A549 treated with Hydrocortisone at 1 μM for 4 hours (cell line): ENCODE measurements at places on chromosomes 1 and 21. TPM values are rescaled to one million over a fixed set of nuclear protein-coding genes. Genes with fewer than 3 reads are reported as not detected.

The COL6A1 gene
- total RNA-seq = 18.1 to 21.6 TPM (median 20.3 TPM) in 5 replicates

The HES5 gene
- total RNA-seq = not detected in 5 replicates

The KIF2C gene
- total RNA-seq = 35.7 to 45.5 TPM (median 37.0 TPM) in 5 replicates

The TNFRSF4 gene
- total RNA-seq = 0.09 to 0.34 TPM (median 0.25 TPM) in 3 of 5 replicates, not detected in the others

The PAQR6 gene
- total RNA-seq = 2.7 to 4.3 TPM (median 3.3 TPM) in 5 replicates
